ENCODE measurements at places on chromosomes 1 and 21.
A peak's percentile ranks its signal among the peaks of the same experiment; 100 is the strongest.

DNA sequence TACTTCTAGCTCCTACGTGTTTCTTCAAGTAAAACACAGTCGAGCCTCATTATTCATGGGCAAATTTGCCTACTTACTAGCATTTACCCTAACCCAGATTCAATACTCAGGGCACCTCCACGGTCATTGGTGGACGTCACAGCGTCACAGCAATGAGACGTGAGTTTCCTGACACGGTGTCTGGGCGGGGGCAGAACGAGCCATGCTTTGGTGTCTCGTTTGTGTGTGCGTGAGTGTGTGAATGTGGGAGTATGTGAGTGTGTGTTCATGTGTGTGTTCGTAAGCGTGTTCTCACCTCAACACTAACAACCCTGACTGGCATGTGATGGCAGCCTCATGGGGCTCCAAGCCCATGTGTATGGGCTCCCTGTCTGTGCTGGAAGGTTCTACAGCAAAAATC, 17.5 kb upstream of the COL18A1 start:
- no peak for DNase-seq

DNA sequence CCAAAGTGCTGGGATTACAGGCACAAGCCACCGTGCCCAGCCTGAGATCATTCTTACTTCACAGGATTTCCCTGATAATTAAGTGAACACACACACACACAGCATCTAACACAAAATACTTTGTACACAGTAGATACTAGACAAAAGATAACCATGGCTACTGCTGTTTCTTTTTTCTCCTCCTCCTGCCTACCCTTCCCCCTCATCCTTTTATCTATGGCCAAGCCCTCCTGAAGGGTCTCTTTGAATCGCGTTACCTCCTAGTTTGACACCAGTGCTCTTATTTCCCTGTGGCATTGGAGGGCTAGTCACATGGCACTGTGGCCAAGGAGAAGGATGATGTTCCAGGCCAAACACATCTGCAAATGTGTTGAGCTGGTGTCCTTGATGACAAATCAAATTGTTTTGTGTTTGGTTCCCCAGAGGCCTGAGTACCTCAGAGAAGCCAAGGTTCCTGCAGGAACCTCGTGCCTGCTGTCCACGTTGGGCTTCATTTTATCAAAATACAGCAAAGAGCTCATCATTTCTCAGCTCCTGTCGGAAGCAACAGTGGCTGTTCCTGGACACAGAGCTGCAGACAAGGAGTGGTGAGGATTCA, 20.6 kb downstream of the NDUFS5 start:
- DNase-seq: no peak

DNA sequence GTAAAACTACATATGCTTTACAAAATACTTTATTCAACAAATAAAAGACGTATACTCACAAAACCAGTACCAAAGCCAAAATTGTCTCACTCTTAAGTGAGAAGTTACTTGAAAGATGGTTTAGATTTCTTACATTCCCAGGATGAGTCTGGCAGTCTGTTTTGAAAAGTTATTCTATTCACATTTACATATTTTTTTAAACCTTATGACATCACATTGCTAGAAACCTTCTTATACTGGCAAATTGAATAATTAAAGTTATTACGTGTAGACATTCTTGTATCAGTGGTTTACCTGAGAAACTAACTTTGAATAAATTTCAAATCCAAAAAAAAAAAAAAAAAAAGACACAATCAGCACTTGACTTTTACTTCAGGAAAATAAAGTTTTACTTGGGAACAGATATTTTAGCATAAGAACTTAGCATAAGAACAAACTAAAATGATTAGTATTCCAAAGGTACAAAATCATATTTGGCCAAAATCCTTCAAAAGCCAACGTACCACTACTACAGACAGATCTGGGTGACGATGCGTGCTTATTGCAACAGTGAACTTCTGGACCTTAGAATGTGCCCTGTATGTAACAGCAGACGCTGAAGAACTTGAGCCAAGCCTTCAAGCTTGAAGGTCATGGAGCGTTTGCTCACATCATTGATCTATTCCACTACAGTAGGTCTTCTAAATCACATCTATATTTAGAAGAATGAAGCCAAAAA, 2.5 kb downstream of the CDC42BPA start:
- no peak for DNase-seq

DNA sequence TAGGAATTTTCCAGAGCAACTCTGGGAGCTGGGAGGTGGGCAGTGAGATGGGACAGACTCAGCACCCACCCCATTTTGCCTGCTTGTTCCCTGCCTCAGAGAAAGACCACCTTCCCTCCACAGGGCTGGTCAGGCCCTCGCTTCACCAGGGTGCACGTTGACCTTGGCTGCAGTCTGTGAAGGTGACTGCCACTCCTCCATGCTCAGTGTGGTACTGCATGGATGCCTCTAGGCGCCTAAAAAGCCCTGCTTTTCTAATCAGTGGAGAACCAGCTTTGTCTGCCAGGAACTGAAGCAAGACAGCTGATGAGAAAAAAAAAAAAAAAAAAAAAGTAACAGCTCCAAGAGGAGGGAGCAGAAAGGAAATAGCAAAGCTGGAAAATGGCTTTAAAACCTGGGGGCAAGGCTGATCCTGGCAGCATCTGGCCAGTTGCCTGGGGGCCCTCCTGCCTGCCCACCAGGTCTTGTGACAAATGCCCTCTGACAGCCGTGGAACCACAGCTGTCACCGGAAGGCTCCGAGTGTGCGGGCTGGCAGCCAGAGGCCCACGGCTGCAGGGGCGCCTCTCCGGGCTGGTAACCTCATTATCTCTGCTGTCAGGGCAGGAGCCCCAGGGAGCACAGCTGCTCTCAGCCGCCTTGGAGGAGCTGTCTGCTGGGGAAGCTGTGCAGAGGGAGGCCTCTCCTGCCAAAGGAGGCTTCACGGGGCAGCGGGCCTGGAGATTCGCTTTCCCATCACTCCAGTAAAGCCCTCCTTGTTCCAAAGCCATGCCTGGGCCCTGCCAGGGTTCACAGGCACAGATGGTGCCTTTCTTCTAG, 13.7 kb downstream of the KIAA1614 start:
- no peak for DNase-seq

DNA sequence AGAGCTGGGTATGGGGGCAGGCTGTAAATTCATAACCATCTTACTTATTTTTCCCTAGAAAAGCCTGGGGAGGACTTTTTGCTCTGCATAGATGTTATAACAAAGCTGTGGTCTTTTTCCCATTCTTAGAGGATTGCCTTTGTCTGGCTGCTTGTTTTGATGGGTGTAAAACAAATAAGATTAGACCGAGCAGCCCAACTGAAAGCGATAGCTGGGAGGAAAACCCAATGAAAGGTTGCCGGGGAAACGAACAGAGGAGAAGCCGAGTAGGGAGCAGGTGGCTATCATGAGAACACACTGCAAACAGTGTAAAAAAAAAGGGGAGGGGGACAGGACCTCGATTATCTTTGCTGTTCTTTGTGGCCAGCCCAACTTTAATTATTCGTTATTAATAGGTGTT, 1.9 kb downstream of the ELAVL4 start:
- DNase-seq: no peak

DNA sequence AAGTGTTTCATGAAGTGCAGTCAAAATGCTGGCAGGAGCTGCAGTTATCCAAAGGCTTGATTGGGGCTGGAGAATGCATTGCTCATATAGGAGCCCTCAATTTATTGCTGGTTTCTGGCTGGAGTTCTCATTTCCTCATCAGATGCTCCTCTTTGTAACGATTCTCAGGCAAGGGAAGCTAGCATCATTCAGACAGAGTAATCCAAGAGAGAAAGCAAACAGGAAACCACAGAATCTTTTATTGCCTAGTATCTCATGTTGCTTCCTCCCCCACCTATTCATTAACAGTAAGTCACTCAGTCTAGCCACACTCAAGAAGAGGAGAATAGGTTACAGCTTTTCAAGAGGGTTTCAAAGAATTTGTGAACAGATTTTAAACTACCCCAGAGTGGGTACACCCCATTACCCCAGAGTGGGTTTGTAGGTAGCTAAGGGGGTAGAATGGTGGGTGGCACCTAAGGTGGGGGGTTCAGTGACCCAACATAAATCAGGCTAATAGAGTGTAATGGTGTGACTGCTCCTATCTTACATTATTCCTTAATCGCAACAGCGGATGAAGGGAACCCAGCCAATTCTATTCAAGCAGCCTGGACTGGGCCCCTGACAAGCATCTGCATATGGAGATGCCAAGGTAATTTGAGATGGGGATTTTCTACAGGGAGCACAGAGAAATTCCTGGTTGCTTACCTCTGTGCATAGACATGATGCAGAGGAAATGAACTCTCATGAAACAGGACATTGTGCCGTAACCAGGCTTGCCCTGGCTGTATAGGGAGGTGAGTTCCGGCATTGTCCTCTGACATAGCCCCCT, 67.1 kb downstream of the KCNJ15 start:
- peak; percentile 40 for DNase-seq

DNA sequence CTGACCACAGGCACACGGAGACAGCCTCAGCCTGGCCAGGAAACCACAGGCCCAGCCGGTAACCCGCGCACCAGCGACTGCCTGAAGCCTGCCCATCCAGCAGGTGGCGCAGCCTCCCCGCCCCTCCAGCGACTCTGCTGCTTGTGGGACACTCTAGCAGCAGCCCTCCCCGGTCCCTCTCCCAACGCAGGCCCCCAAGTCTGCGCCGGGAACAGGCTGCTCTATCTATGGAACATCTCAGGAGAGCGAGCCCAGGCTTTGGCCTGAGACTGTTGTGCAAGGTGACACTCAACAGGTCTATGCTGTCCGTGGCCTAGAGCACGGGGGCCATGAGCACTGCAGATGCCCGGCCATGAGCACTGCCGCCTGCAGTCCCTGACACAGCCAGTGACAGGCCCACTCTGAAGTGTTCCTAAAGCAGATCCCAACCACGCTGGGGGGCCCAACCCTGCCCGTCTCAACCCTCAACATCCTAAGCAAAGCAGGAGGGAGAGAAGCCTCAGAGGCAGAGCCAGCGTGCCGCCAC, 28.4 kb downstream of the WDR4 start:
- no peak for DNase-seq

- DNase-seq: no peak
These were observed 15.9 kb downstream of the TNFRSF25 start for GRCh38 chr1:6450005-6450450.

- DNase-seq: no peak
These were observed 59.5 kb downstream of the CNIH3 start for GRCh38 chr1:224675590-224675989.

- no peak for DNase-seq
These were observed 6.7 kb downstream of the VWA1 start for GRCh38 chr1:1442069-1442770.

GRCh38 chr1:48916130-48917069, 139.7 kb upstream of the BEND5 start:
- DNase-seq: no peak

GRCh38 chr1:100646001-100646400, 73.5 kb upstream of the VCAM1 start:
- no peak for DNase-seq

- no peak for DNase-seq
These were observed 57.9 kb upstream of the ENAH start for GRCh38 chr1:225710804-225711203.

DNA sequence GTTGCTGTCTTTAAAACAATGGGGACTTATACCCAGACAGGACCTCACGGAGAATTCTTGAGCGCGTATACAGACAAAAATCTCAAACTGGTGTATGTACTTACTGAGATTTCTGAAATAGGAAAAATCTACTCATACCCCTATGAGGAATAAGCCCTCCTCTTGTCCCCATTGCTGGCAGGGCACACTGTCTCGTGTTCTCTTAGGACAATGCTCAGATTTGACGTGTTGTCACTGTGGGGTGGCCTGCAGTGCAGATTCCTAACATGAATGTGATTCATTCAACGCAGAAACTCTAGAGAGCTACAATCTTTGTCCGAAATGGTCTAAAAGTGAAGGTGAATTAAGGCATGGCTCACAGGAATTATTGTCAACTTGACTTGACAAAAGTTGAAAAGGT, 31.1 kb upstream of the PDE9A start:
- DNase-seq: no peak

GRCh38 chr21:37483776-37484175, 117.2 kb downstream of the DYRK1A start:
- no peak for DNase-seq

- no peak for DNase-seq
These were observed 130.7 kb upstream of the PRMT6 start for GRCh38 chr1:106925750-106926149.

DNA sequence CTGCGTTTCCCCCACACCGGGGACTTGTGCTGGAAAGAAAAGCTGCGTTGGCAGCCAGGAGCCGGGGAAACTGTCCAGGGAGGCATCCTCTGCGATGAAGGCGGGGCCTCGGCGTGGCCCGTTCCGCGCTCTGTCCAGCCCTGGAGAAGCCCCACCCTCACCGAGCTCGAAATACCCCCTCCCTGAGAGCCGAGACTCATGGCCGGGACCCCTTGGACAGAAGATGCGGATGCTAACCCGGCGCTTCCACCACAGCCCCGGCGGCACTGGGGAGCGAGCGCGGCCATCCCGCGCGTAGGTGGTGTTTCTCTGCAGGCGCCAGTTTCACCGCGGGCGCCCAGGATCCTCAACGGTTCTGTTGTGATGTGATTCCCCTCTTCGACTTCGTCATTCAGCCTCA, 31.6 kb downstream of the PDE9A start:
- DNase-seq: no peak

DNA sequence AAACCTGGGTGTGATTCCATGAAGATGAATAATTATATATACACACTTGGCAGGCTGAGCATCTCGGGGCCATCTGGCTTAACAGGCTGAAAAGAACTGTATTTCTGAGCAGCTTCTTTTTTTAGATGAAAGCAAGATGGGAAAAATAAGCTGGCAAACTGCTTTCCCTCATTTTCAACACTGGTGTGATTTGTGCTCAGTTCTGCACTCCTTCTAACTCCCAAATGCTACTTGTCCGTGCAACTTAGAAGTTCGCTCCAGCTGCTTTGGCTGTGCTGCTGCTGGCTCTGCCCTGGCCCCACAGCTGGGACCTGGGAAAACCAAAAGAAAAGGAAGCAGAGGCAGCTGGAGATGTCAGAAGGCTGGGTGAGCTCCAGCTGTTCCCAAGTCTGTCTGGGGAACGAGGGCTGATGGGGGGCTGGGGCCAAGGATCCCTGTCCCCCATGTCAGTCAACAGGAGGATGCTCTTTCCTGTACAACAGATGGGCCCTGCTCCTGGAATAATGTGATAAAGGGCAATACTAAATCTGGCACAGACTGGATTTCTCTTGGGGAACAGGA, 44.9 kb downstream of the PAFAH2 start:
- DNase-seq: no peak

DNA sequence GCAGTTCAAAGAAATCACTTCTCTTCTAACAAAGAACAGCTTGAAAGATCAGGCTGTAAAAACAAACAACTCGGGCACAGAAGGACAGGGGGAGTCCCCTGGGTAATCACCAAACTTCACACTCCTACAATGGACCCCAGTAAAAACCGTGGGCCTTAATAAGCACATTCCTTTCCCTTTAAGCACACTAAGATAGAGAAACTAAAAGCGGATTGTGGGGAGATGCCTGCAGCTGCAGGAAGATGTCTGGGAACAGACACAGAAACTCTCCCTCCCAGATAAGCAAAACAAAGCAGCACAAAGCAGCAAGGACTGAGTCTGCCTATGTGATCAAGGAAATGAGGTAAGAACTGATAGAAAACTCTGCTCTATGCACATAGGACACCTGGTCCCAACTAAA, 37.6 kb upstream of the CTBS start:
- DNase-seq: no peak

All from right atrium auricular region (tissue), 2 donors.